Osteoblast (primary cell): ENCODE measurements at places on chromosomes 3 and 15. TPM values are rescaled to one million over a fixed set of nuclear protein-coding genes. Genes with fewer than 3 reads are reported as not detected.

GRCh38 chr3:172513488-172513887, 9.7 kb downstream of the TNFSF10 start:
- DNase-seq, result no peak

DNA sequence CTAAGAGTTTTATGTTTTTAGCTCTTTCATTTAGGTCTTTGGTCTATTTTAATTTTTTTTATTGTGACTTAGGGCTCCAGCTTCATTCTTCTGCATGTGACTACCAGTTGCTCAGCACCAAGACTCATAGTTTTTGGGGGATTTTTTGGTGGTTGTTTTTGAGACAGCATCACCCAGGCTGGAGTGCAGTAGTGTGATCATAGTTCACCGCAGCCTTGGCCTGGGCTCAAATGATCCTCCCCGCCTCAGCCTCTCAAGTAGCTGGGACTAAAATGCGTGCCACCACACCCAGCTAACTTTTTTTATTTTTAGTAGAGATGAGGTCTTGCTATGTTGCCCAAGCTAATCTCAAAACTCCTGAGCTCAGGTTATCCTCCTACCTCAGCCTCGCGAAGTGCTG, 19.4 kb downstream of the CDV3 start:
- DNase-seq, result no peak

Gene BOC
- total RNA-seq, result 22.8 and 29.2 TPM in 2 replicates

Gene XPC
- 50.1 and 52.1 TPM in 2 replicates for total RNA-seq

Gene CAMP
- total RNA-seq, result not detected in 2 replicates
